ENCODE measurements at places on chromosomes 1 and 21.
A peak's percentile ranks its signal among the peaks of the same experiment; 100 is the strongest.

DNA sequence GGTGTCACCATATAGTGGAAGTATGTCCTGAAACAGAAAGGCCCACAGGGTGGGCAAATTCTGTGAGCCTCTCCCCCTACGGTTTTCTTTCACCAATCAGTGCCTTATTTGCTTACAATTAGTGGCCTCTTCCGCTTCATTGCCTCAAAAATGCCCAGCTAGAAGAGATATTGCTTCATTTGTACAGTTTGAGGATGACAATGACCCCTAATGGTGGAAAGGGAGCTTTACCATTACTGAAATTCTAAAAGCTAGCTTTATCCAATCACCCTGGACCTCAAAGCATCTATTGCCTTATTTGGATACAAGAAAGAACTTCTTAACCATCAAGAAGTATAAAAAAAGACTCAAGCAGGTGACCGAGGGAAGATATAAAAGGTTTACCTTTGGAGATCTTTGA lies 49.6 kb downstream of the LRRC71 start:
- DNase-seq, result no peak

GRCh38 chr1:77631751-77632150 lies 50.7 kb downstream of the ZZZ3 start:
- no peak for DNase-seq

GRCh38 chr21:42117967-42118780 lies 47.1 kb downstream of the UMODL1 start:
- DNase-seq, result no peak

- peak; percentile 96 for DNase-seq
These were observed at the start of gene DHCR24 for GRCh38 chr1:54886724-54887664. TSS of gene DHCR24 (minus strand) at chr1:54887195. CDS start at chr1:54887119, 76 bp downstream.

DNA sequence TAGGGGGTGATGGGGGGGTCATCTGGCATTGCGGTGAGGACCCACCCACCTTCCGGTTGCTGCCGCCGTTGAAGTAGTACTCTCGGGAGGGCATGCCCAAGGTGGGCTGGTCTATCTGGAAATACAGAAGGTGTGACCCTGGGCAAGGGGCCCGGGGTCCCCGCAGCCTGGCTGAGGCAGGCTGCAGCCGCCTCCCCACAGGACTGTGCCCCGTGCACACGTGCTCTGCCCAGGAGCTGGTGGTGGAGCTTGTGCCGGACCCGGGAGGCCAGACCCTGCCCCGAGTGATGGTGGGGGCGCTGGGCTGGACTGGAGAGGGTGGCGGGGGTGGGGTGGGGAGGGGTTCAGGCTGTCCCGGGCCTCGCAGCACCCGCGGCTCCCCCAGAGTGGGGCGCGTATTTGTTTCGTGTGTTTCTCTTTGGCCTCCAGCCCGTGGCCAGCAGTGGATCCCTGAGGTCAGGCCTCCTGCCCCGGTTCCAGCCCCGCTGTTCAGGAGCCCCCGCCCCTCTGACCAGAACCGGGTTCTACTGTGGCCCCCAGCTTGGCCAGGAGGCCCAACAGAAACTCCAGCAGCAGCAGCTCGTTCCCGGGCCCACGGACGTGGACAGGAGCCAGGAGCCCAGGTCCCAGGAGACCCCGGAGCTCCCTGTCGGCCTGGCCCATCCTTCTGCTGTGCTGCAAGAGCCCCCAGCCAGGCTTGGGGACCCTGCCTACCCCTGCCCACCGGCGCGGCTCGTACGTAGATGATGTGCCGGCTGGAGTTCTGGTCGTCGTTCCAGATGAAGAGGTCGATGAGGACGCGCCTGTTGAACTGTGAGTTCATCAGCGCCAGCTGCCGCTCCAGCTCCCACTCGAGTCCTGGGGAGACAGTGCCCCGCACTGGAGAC lies 19.2 kb downstream of the PRXL2B start:
- no peak for DNase-seq

DNA sequence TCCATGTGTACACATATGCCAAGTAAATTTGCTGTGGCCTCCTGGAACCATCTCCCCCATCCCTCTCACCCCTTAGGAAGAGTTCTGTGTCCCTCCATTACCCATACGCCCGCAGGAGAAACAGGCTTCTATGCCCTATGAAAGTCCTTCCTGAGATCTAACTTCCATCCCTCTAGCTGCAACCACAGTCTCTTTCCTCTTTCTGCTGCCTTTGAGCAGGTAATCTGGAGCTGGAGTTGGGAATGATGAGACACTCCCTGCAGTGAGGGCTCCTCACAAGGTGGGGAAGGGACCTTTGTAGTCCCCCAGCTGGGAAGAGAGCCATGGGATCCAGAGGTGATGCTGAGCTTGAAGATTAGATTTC lies 2.0 kb upstream of the KCNQ4 start:
- no peak for DNase-seq

- no peak for DNase-seq
These were observed 16.3 kb upstream of the SRSF4 start for GRCh38 chr1:29197993-29198392.

DNA sequence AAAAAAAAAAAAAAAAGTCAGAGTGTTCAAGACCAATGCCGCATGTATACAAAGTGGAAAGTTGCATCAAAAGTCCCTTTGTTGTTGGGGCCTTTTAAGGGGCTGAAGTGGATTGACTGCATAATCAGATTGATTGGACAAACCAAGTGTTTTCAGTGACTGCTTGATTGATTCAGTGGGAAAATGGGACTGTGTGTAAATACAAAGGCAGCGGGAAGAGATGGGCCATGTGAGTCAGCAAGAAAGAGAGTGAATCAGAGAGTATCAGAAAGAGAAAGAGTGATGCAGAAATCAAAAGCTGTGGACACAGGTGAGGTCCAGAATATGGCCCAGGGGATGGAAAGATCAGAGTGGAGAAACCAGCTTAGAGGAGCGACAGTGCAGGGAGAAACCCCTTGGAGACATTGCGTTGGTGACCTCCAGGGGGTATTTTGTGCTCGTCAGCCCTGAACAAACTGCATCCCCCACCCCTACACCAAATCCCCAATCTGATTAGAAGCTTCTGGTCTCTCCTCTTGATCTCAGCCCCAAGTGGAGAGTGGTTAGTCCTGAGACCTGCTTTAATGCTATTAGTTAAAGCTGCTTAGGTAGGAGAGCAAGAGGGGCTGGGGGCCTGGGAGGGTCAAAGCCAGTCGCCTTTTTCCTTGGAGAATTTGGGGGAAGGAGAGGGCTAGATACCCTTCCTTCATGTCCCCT lies 5.1 kb upstream of the ETV3L start:
- DNase-seq, result peak; percentile 36

DNA sequence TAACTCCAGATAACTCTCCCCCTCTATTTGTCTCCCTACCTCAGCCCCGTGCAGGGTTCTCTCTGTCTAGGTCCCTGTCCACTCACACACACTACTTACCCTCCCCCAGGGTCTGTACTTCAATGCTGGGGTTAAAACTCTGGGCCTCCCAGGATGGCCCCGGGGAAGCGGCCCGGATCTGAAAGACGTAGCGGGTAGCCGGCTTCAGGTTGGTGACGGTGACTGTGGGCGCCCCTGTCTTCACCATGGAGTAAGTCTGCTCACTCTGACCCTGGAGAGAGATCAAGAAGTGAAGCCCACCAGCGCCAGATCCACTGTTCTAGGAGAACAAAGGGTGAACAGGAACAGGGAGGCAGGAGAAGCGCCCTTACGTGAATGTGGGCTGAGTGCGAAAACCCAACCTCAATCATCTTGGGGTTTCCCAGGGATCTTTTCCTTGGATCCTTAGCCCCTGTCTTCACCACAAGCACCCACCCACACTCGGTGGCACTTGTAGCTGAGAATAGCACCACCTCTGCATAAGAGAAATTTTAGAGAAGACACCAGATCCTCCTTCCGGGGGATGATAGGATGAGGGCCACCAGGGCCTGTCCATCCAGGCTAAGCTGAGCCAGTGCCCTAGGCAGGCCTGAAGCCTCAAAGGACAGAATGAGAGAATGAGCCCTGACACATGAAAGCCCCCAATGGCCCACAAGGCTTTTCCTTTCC lies 33.5 kb downstream of the EPHA10 start:
- no peak for DNase-seq

- no peak for DNase-seq
These were observed 47.2 kb upstream of the PAX7 start for GRCh38 chr1:18583326-18583941.

DNA sequence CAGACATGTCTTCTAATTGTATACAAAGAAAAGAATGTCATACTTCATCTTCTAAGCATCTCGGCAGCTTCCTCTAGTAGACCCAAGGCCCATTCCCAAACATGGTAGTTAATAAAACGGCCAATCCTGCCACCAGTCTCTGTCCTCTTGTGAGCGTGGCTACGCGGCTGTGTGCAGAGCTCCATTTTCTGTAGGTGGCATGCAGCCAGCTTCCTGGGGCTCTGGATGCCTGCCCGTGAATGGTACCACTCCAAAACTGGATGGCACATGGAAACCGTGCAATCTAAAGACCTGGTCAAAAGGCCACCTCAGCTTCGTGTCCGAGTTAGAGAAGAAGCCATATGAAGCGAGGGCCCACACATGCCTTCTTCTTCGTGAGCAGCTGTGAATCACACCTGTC lies 110.7 kb downstream of the SIPA1L2 start:
- DNase-seq, result peak; percentile 61

- DNase-seq, result peak; percentile 33
These were observed 87.1 kb upstream of the COL6A1 start for GRCh38 chr21:45894450-45894825.

GRCh38 chr1:71587961-71588360 lies 507.1 kb upstream of the ZRANB2 start:
- DNase-seq, result peak; percentile 83

DNA sequence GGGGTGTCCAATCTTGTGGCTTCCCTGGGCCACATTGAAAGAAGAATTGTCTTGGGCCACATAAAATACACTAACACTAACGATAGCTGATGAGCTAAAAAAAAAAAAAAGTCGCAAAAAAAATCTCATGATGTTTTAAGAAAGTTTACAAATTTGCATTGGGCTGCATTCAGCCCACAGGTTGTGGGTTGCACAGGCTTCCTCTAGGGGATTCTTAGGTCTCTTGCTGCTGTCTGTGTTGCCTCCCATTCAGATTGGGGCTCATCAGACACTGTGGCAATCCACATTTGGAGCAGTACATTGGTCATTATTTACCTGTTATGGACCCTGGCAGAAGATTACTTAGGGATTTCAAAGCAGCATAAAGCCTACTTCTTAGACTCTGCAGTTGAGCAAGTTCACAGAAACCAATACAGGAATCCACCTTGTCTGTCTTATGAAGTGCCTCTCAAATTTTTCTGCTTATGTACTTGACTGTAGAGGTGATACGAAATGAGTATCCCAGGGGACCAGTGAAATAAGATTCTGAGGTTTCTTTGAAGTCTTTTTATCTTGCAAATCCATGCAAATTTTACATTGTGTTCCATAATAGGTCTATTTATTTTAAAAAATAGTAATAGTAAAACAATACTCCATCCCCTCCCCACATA lies 205.5 kb downstream of the RPS6KC1 start:
- DNase-seq, result no peak

DNA sequence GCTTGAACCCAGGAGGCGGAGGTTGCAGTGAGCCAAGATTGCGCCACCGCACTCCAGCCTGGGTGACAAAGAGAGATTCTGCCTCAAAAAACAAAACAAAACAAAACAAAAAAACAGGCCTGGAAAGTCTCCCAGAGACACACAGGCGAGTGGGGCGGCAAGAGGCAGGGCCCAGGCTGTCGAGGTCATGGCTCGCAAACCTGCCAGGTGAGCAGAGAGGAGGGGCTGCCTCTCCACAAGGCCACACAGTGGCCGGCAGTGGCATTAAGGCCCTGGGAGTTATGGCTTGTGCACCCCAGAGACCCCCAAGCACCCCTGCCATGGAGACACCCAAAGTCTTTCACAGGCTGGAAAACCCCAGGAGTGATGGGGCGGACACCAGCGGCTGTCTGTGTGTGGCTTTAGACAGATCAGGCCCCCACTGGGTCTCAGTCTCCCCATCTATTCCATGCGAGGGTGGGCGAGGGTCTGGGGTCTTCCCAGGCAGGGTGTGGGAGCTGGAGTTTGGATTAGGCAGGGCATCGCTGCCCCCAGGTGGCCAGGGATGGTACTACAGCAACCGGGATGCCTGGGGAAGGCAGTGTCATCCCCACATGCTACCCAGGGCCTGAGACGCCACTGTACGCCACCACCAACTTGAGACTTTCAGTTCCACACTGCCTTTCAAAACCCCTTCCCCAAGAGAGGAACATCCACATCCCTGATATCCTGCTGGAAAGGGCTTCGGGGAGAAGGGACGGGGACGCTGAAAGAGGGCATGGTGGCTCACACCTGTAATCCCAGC lies 7.3 kb upstream of the CTRC start:
- DNase-seq, result peak; percentile 55

- no peak for DNase-seq
These were observed 28.1 kb downstream of the IL6R start for GRCh38 chr1:154433161-154433764.

DNA sequence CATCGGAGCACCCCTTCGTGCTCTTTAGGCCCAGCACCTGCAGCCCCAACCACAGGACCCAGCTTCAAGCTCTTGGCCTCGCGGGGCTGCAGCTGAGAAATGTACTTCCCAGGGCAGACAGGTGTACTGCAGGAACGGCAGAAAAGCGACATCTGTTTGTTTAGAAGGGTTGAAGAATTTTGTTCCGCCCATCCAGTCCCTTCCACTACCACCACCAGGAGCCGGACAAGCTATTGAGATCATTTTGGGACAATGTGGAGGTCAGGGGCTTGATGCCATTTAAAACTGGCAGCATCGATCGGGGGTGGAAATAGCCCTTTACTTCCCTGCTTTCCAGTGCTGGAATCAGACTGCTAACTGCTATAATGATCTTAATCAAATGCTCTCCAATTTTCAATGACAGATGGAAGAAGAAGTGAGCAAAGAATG lies 1.7 kb downstream of the SERTAD4 start:
- DNase-seq, result no peak

DNA sequence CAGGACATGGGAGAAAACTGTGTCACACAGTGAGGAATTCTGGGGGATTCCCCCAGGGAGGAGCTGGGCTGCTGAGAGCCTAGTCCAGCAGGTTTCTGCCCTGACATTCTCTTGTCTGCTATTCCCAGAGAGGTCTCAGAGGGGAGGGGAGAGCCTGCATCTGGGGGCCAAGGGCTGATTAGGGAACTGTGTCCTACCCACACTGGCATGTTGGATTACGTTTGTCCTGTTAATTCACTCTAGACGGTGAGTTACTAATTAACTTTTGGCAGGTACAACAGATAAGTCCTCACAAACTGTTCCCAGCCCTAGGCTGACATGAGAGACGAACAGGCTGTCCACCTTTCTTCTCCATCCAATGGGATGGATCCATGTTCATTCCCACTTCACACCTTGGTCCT lies 2.6 kb upstream of the SH3BGRL3 start:
- no peak for DNase-seq

GRCh38 chr1:31704271-31705079 lies 658 bp upstream of the COL16A1 start:
- DNase-seq, result no peak

DNA sequence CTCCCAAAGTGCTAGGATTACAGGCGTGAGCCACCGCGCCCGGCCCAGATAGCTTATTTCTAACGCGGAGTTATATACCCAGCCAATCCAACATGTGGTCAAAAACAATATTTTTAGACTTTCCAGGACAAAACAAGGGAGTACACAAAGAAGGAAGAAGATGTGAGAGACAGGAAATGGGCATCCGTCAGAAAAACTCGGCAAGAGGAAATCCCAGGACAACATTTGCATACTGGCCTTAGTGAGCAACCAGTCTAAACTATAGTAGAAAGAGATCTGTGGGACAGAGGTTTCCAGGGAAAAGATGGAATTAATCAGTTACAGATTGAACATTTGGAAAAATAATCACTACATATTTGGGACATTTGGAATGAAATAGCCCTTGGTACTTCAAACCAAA lies 11.4 kb downstream of the ARMH1 start:
- no peak for DNase-seq
